ENCODE measurements at places on chromosomes 13 and 19.

GRCh38 chr13:75452564-75452963 lies 29.4 kb downstream of the TBC1D4 start:
- no peak for DNase-seq

- DNase-seq: peak; percentile 46
These were observed 116.2 kb downstream of the TBC1D4 start for GRCh38 chr13:75365724-75366173.

DNA sequence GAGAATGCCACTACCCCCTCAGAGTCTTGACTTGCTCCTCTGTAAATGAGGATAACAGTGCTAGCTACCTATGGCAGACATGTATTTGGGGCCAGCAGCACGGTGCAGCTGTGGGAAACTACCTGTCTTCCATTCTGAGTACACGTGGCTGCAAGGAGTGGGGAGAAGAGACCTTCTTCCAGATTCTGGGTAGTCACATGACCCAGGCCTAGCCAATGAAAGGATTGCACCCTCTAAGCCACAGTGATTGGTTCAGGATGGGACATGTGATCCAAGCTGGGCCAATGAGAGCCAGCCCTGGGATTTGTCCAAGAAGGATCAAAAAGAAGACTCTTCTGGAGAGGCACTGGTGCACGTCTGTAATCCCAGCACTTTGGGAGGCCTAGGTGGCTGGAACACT lies 5.5 kb downstream of the ZNRF4 start:
- no peak for DNase-seq

GRCh38 chr13:27273658-27274425 lies 3.2 kb downstream of the RASL11A start:
- DNase-seq: no peak
